ENCODE measurements at places on chromosomes 6 and 20.

- DNase-seq: no peak
Measured at GRCh38 chr20:58023346-58023745, 205.1 kb downstream of the ANKRD60 start.

DNA sequence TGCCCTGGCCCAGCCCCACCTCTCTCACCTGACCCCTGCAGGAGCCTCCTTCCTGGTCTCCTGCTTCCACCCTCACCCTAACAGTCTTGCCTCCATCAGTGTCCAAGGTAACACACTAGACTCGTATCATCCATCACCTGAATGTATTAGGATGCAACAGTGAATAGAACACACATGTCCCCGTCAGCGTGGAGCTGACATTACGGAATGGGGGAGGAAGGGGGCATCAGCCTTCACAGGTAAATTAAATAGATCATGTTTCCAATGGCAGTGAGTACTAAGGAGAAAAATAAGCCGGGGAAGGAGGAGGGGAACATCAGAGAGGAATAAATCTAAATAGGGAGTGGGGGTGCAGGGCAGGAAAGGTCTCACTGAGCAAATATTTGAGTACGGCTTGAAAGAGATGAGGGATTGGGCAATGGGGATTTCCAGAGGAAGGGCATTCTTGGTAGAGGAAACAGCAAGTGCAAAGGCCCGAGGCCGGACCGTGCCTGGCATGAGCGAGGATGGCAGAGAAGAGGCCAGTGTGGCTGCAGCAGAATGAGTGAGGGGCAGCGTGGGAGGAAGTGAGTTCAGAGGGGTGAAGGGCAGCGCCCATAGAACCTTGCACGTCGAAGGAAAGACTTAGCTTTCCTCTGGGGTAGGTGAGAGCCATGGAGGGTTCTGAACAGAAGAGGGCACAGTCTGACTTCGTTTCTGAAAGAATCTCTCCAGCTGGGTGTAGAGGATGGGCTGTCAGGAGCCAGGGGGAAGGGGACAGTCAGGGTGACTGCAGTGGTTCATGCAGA, 110.1 kb upstream of the PTPN1 start:
- no peak for DNase-seq

DNA sequence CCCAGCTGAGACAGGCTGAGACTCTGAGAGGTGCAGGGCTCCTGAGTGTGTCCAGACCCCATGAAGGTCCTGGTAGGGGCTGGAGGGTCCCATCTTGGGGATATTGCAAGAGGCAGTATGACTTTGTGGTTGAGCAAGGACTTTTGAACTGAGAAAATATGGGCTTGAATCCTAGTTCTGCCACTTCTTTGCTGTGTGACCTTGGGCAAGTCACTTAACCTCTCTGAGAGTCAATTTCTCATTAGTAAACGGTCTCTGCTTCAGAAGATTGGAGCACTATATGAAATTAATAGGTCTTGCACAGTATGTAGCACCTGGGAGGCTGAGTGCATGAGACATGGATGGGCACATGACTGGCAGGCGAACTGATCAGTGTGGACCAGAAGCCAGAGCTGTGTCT, 42.7 kb downstream of the TFEB start:
- DNase-seq: no peak

DNA sequence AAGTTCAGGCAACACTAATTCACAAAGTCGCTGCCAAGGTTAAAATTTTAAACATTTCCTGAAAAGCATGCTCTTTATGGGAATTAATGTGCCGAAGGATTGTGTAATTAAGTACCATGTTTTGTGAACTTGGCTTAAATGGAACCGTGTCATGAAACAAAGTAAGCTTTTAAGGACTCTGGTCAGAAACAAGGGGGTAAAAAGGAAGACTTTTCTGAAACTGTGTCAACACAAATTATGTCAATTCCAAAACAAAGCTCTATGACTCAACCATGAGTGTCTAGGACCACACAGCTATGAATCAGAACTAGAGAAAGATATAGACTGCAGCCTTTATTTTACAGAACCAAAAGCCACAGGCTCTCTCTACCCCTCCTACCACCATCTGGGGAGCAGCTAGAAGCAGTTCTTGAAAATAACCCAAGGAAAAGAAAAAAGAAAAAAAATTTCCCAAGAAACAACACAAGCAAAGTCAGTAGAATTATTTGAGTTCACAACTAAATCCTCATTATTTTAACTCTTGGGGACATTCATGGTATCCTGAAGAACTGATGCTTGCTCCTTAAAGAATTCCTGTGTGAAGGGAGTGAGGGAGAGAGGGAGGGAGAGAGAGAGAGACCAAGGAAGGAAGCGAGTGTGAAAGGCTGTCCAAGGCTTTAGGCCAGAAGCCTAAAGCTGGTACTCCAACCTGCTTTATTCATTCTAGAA, 81.9 kb downstream of the ZMYND8 start:
- DNase-seq: no peak

GRCh38 chr6:3280866-3281465, 22.2 kb downstream of the PSMG4 start:
- no peak for DNase-seq

DNA sequence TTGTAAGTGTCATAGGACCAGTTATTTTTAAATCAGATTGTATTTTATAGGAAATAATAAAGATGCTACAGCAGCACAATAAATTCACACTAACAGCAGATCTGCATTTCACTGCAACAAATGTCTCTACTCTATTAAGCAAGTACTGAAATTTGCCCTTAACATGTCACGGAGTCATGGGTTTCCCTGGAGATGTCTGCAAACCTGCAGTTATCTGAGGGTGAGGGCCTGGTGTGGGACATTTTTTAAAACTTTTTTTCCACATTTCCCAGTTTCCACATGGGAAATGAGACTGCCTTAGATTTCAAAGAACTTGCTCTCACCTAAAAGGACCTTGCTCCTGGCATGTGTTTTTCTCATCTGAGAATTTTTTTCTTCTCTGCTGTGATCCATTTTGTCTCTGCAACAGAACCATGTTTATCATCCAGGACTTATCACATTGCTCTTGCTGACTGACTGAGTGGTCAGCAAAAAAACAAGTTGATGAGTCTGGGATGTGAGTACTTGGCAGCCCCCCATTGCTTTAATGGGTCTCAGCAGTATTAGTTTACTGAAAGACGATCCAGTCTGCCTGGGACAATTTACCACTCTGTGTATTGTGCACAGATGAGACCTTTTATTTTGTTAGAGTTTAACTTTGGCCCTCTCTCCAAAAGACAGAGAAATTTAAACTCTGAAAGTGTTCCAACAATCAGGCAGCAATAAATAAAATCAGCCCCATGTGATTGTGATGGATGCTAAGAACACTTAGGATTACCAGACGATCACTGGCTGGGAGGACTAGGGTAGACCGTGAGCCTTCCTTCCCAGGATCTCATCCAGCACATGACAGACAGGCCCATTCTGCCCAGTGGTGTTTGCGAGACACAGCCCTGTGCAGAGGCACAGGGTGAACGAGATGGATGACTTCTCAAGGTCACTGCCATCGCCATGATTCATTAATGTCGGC, 268.8 kb downstream of the BTBD9 start:
- DNase-seq: no peak

DNA sequence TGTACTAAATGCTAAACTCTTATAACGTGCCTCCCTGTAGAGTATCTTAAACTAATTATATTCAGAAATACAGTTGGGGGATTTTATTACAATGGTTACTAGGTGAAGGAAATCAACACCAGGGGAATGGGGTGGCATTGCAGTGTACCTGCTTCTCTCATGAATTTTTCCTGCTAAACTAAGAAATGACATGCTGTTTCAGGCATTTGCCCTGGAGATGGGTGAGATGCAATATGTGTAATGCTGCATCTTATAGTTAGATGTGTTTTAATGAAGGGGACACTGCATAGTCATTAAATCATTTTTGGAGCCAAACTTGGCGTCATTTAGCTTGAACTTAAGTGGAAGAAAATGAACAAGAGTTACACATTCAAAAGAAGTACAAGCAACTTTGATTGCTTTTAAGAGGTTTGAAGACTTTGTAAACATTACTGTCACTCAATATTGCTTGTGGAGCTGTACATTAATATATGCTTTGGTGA, 4.3 kb downstream of the EYA4 start:
- no peak for DNase-seq

DNA sequence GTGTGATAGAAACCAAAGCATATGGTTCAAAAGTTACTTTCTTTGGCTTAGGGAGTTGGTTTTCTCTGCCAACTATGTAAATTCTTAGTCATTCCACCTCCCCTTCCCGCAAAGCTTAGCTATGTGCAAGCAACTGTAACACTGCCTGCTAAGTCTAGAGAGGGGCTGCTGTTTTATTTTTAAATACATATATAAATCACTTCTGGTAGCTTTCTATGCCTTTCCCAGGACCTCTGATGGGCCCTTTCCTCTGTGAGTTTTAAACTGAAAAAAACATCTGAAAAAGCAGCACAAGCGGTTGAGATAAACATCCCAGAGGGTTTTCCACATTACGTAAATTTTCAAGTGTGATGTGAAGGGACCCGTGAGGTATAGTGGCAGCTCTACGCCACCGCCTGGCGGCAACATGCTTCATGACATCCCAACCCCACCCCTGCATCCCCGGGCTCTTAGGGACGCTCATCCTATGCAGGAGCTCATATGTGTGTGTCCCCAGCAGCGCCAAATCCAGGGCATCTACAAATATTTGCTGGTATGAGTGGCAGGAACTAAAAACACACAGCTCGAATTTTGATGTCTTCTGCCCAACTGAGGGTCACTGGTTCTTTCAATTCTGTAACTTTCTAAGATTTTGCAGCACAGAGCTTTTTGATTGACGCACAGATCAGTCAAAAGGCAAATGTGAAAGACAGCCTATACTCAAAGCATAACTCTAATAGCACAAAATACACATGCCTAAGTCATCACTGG, 12.7 kb downstream of the SAYSD1 start:
- no peak for DNase-seq

DNA sequence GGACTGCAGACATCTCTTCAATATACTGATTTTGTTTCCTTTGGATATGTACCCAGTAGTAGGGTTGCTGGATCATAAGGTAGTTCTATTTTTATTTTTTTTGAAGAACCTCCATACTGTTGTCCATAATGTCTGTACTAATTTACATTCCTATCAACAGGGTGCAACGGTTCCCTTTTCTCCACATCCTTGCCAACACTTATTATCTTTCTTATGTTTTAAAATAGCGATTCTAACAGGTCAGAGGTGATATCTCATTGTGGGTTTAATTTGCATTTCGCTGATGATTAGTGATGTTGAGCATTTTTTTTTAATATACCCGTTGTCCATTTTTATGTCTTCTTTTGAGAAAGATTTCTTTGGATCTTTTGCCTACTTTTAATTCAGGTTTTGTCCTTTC, 2.0 kb upstream of the TP53RK start:
- DNase-seq: no peak

- no peak for DNase-seq
Measured at GRCh38 chr20:17227669-17228623, 1.1 kb downstream of the PCSK2 start.

GRCh38 chr6:122059918-122060317, 339.5 kb upstream of the HSF2 start:
- DNase-seq: no peak

DNA sequence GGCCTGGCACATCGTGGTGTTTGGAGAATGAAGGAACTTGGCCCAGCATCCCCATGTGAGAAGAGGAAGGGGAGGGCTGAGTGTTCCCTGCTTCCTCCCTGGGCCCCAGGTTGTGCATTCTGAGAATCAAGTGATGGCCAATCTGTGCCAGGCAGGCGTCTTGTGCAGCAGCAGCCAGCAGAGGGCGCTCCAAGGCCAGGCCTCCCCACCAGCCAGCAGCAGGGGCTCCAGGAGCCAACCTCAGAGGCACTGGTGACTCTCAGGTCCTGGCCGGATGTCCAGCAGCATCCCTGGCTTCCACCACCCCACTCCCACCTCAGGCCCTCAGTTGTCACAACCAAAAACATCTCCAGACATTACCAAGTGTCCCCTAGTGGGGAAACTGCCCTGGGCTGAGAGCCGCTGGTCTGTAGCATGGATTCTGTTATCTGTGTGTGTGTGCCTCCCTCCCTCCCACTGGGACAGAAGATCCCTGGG, 192.0 kb downstream of the PREX1 start:
- peak; percentile 24 for DNase-seq

- no peak for DNase-seq
Measured at GRCh38 chr6:52227495-52227894, 16.8 kb downstream of the IL17F start.

DNA sequence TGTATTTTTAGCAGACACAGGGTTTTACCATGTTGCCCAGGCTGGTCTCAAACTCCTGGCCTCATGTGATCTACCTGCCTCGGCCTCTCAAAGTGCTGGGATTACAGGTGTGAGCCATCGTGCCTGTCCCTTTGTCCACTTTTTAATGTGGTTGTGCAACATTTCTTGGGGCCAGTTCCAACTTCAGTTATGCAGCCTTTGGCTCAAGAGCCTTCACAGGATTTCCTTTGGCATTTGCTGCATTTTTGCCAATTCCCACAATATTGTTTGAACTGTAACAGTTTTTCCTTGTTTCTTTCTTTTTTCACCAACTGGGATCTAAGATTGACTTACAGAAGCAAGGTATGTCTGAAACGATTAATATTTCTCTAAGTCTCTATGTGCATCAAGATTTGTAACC, 63.6 kb downstream of the EDN1 start:
- no peak for DNase-seq

GRCh38 chr20:45968081-45968671, 3.8 kb downstream of the ZNF335 start:
- no peak for DNase-seq

DNA sequence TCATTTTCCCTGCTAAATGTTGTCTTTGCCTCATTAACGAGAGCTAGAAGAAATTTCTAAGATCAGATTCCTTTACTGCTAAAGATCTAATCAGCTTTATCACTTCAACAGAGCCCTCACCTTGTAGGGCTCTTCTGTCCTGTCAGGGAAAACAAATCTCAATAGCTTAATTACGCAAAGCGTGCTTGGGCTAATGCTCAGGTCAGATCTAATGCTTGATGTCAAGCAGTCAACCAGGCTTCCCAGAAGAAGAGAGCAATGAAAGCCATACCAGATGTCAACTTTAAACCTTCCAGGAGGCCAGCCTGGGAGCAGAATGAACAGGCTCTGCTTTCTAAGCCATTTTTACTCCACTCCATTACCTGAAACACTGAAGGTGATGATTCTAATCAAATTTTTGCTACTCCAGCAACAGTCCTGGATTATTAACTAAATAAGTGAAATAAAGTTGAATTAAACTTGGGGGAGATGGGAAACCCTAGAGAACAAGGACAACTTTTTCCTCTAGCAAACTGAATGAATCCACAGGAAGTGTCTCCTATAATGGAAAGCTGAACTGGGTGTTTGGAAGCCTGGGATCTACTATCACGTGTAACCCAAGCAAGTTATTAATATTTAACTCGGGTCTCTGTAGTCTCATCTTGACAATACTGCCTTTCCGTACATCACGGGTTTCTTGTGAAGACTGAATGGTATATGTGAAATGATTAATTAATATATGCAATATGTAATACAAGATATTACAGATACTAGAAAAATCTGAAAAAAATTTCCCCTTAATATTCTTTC, 273.7 kb downstream of the PTPRK start:
- no peak for DNase-seq

GRCh38 chr20:40869218-40870147, 159.1 kb upstream of the TOP1 start:
- DNase-seq: no peak

- no peak for DNase-seq
Measured at GRCh38 chr20:18727032-18727508, 86.5 kb upstream of the SCP2D1 start.
